ENCODE measurements at places on chromosomes 6 and 20.
A peak's percentile ranks its signal among the peaks of the same experiment; 100 is the strongest.

- no peak for DNase-seq
Measured at GRCh38 chr20:49976542-49976941, 6.2 kb upstream of the SNAI1 start.

- no peak for DNase-seq
Measured at GRCh38 chr6:75268121-75268987, 16.2 kb downstream of the TMEM30A start.

GRCh38 chr6:25815194-25815593 is 16.7 kb downstream of the SLC17A1 start:
- DNase-seq, result no peak

DNA sequence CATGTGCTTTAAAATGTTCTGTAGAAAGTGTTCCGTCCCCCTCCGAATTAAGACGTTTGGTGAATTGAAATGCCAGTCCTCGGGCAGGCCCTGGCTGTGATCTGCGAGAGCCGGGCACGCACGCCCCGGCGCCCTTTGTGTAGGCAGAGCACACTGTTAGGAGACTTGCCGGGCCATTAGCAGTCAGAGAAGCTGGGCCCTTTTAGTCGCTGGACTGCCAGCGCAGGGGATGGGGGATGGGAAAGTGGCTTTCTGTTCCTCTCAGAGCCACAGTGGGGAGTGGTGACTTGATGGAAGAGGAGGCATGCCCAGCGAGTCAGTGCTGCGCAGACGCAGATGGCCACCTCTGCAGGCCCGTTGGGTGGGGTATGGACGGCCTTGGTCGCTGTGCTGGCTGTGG is 2.2 kb downstream of the PPP1R3G start:
- no peak for DNase-seq

GRCh38 chr6:11938285-11938890 is 73.7 kb upstream of the HIVEP1 start:
- DNase-seq, result no peak

GRCh38 chr6:1481286-1481685 is 91.9 kb downstream of the FOXF2 start:
- no peak for DNase-seq

GRCh38 chr6:4635666-4636065 is 140.5 kb upstream of the CDYL start:
- no peak for DNase-seq

- no peak for DNase-seq
Measured at GRCh38 chr6:18368277-18369105, 18.7 kb upstream of the RNF144B start.

DNA sequence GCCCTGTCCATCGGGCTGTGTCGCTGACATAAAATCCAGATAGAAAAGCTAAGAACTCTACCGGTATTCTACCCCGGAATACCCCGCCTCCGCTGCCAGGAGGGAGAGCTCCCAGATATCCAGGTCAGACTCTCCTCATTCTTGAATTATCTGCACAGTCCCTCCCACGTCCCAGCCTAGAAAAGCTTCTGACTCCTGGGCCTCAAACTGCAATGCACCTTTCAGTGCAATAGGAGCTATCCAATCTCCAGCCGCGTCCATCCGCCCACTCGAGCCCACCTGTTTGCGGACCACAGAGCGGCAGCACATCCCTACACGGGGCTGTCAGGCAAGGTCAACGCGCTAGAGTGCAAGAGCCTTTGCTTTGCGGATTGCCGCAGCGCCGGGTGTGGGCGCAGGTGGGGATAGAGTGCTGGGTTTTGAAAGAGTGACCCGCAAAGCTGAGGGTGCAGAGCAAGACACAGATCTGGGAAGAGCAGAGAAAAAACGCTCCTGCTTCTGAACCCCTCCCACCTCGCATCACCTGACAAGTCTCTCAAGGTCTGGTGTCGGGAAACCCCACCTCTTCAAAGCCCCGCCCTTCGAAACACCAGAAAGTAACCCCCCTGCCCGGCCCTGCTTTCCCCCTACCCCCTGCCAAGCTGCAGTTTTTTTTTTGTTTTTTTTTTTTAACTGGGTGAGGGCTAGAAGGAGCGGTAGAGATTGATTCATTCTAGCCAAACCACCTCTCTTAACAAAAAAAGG is 1.3 kb downstream of the TAPBP start:
- DNase-seq, result peak; percentile 62

DNA sequence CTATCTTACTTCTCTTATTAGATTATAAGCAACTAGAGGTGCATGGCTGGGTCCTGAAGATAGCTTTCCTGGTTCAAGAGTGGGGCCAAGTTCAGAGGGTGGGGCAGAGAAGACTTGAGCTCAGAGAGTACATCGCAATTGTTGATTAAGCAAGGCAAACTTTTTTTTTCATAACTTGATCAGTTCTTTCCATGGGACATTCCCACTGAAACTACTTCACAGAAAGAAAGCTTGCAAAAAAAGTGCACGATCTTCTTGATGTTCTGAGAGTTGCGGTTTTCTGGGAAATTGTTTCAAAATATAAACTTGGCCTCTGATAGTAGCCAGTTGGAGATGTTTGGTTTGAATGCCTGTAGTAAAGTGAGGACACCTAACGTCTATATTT is 100.9 kb downstream of the ZDHHC14 start:
- DNase-seq, result no peak

DNA sequence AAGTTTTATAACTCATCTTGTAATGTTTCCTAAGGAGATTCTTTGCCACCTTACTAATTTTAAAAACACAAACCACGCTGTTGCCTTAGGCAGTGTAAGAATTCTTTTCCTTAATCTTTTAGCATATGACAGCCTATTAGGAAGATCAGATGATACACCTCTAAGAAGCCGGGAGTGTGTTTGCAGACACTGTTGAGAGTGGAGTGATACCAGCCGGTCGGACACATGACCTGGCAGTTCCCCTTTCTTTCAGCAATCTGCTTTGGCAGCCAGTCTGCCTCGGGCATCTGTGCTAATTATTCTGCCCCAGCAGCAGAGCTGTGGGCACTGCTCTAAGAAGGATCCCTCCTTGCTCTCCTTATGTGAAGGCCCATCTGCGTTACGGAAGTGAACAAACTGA is 50.9 kb downstream of the PLCB4 start:
- peak; percentile 32 for DNase-seq

GRCh38 chr6:156846845-156847599 is 69.8 kb downstream of the ARID1B start:
- DNase-seq, result no peak

GRCh38 chr6:15254070-15254975 is 8.5 kb downstream of the JARID2 start:
- no peak for DNase-seq

DNA sequence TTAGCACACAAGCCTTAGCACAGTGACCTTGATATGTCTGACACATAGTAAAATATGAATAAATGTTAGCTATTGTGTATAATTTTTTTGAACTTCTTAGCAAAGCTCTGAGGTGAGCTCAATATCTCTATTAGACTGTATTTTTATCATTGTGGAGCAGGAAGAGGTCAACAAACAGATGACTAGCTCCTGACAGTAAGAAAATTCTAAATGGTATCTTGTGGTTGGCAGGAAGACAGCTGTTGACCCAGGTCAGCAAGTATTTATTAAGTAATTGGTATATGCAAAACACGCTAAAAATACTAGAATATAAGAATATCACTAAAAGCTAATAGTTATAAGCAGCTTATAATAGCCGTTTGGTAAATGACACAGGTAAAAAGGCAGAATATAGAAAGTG is 77.5 kb upstream of the MARCKS start:
- DNase-seq, result no peak

DNA sequence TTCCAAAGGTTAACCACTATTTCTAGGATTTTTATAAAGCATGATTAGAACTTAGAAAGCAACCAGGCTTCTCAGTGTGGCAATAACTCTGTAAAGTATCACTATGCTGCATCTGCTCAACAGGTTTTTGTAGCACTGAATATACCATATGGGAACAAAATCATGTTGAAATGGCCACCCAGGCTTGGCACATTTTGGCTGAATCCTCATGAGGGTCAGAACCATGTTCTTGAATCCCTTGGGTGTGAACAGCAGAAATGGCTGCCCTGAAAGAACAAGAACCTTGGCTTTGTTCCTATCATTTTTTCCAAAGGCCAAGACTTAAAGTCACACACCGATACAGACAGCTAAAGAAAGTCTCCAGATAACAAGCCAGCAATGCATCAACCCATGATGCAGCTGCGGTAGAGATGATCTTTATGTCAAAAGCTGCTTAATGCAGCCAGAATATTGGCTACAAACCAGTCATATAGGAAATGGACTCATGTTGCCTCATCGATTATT is 283.0 kb upstream of the NOX3 start:
- DNase-seq, result no peak

- DNase-seq, result no peak
Measured at GRCh38 chr6:23823421-23823820, 302.6 kb upstream of the NRSN1 start.

- DNase-seq, result no peak
Measured at GRCh38 chr6:106126482-106126881, 40.3 kb downstream of the PRDM1 start.

GRCh38 chr20:40196846-40197436 is 492.1 kb downstream of the MAFB start:
- no peak for DNase-seq

GRCh38 chr20:58745391-58745790 is 52.8 kb downstream of the NPEPL1 start:
- no peak for DNase-seq

- DNase-seq, result no peak
Measured at GRCh38 chr6:168584249-168584648, 143.3 kb downstream of the SMOC2 start.

DNA sequence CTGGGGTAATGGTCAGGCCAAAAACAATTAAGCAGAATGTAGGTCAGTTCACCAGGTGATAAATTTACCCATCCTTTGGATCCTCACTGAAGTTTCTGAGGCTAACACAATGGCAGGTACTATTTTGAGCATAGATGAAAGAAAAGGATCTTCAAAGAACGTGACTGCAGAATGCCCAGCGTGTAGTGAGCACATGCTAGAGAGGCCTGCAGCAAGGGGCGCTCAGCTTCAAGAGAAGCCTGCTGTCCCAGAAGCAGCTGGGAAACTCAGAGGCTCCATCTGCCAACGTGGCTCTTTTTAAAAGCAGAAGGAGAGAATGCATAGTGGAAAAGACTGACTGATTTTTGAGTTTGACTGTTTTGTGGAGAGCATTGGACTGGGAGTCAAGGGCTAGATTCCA is 57.4 kb downstream of the CD83 start:
- DNase-seq, result no peak

- no peak for DNase-seq
Measured at GRCh38 chr20:46230801-46231282, 77.5 kb downstream of the CDH22 start.

DNA sequence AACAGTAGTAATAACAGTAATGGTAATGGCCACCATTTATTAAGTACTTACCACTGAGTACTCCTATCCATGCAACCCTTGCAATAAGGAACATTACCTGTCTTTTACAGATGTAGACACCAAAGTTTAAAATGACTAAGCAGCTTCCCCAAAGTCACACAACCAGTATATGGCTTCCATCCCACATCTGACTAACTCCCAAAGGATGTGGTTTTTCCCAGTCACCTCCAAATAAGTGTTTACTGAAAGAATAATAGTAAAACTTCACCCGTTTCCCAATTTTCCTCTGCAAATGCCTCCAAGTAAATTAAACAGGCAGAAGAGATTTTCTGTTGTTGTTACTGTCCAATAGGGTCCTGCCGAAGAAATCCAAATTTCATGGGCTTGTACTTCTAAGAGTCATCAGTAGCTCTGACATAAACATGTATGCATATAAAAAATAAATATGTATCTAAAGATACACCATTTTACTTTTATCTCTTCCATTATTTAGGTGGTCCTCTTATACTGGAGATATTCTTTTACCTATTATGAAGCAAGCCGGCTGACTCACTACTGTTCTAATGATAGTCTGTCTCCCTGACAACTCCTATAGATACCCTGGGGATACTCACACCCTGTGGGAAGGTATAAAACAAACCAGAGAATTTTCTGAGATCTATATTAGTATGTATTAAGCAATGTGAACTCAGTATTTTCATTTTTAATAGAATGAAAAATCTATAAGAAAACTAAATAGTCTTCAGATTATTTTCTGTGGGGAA is 77.9 kb upstream of the ID4 start:
- no peak for DNase-seq

- DNase-seq, result no peak
Measured at GRCh38 chr20:35257175-35257909, 20.6 kb downstream of the MMP24OS start.

GRCh38 chr6:52020945-52021570 is 66.4 kb downstream of the PKHD1 start:
- DNase-seq, result no peak

- DNase-seq, result no peak
Measured at GRCh38 chr20:34536798-34537394, 20.7 kb downstream of the DYNLRB1 start.

GRCh38 chr20:40294175-40294574 is 394.9 kb downstream of the MAFB start:
- DNase-seq, result peak; percentile 56

DNA sequence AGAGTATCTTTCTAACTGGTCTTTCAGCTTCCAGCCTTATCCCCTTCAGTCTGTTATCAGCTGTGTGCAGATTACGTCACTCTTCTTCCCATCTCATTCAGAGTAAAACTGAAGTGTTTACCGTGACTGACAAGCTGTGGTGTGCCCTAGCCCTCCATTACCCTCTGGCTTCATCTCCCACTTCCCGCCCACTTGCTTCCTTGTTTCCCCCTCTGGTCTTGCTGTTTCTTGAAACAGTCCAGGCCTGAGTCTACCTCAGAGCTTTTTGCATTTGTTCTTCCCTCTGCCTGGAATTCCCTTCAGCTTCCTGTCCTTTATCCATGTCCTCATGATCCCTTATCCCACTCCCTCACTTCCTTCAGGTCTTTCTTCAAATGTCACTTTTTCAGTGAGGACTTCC is 66.9 kb downstream of the CARMIL1 start:
- peak; percentile 49 for DNase-seq

- no peak for DNase-seq
Measured at GRCh38 chr6:49462071-49462470, 982 bp downstream of the MMUT start.

- no peak for DNase-seq
Measured at GRCh38 chr6:121668259-121668658, 232.8 kb downstream of the GJA1 start.

GRCh38 chr6:35716798-35717197 is 20.0 kb upstream of the ARMC12 start:
- no peak for DNase-seq

DNA sequence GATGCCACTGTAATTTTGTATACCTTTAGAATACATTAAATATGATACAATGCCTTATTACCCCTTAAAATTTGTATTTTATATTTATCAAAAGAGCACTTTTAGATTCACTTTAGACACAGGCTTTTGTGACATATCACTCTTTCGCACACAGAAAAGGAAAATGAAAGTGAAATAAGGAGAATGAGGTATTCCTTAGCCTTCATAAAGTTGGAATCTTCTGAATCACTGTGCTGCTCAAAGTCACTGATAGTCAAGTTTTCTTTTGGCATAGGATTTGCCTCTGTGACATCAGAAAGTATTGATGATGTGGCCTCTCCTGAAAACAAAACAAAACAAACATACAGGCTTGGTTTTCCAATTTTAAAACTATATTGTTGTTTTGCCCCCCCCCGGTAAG is 1097.1 kb downstream of the KIF16B start:
- no peak for DNase-seq

- no peak for DNase-seq
Measured at GRCh38 chr6:103167345-103168071, 1692.2 kb downstream of the HACE1 start.

- no peak for DNase-seq
Measured at GRCh38 chr6:105433723-105434122, 30.8 kb upstream of the PREP start.

All from NCI-H1092 treated with DMSO at 0.1 percent for 48 hours (cell line).